Muscle of leg (tissue), 16 donors: ENCODE measurements at places on chromosomes 7 and 10. TPM values are rescaled to one million over a fixed set of nuclear protein-coding genes. Genes with fewer than 3 reads are reported as not detected.

DNA sequence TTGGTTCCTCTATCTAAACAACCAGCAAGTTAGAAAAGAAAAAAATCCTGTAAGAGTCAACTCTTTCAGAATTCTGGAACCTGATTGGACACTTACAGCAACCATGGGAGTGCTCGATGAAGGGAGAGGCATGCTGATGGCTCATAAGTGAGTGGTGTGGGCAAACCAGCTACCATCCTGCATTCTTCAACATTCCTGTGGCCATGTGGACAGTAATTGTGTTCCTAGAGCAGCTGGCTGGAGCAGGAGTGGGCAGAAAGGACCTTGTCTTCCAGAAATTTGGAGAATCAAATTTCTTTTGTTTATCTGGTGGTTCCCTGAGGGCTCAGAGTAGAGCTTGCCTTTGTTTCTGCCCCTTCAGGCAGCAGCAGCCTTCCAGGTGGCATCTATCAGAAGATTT lies 22.5 kb upstream of the MYL7 start:
- DNase-seq: no peak

GRCh38 chr10:120479506-120479905 lies 22.5 kb downstream of the PLPP4 start:
- no peak for DNase-seq

DNA sequence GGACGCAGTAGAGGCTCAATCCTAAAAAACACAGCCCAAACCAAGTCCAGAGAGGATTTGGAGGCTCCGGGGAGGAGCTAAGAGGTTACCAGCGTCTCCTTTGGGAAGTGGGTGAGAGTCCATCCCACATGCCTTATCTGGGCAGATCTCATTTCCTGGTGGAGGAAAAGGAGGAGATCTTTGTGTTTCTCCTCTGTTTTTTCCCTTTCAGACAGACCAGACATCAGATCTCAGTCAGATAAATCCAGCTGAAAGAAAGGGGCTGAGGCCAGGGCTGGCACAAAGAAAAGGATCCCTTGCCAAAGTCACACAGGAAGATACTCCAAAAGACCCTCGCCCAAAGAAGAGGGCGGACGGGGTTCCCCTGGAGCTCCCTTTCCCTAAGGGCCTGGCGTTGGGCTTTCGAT lies 58.3 kb upstream of the COMTD1 start:
- DNase-seq: peak; percentile 41

GRCh38 chr10:104255311-104255981 lies 754 bp downstream of the GSTO1 start:
- DNase-seq: peak; percentile 65

GRCh38 chr10:16816171-16816570 lies 1.1 kb downstream of the RSU1 start:
- DNase-seq: peak; percentile 20

DNA sequence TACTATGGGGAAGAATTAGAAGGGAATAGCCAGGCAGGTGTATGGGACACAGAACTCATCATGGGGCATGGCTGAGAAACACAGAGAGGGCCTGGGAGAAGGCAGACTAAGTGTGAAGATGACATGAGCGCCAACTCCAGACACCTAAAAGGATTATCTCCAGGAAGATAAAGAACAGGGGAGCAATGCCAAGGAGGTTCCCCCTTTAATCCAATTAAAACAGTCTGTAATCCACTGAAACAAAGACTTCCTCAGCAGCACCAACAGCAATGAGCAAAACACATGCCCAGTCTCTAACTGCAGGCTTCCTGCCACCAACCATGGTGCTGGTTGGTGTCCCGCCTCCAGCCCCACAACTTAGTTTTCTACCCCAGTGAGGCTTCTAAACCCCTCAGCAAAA lies 108.9 kb downstream of the GRID1 start:
- DNase-seq: no peak

- no peak for DNase-seq
Measured at GRCh38 chr7:70830426-70830825, 301.5 kb upstream of the GALNT17 start.

DNA sequence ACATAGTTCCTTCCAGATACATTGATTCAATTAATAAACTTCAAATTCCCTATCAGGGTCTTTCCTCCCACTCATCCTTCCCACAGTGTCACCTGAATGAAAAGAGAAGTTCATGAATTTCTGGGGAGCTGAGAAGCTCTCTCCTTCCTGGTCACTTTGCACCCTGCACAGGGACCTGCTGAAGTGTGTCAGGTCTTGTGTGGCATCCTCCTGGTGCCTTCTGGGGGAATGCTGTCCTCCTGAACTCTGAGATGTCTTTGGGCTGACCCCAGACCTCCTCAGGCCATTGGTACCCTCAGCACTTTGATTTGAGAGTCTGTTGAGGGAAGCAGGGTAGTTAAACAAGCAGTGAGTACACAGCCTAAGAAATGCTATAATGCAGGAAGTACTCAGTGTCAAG lies 39.5 kb upstream of the ITGA8 start:
- DNase-seq: no peak

DNA sequence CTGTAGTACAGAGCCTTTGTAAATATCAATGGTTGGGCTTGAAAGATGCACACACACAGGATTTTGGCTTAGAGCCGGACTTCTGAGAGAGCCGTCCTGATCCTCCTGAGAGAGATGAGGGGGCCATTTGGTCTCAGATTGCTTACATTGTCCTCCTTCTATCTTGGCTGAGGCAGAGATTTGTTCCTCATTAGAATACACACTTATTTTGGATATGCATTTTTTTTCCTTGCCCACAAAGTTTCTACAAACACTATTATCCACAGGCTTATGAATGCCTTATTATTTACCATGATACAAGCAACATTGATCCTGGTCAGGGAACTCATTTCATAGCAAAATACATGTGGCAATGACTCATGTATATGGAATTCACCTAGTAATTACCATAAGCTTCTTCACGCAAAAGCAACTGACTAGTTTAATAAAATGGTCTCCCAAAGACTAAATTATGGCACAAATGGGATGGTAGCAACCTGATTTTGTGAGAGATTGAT lies 175.3 kb downstream of the MDFIC start:
- peak; percentile 57 for DNase-seq

DNA sequence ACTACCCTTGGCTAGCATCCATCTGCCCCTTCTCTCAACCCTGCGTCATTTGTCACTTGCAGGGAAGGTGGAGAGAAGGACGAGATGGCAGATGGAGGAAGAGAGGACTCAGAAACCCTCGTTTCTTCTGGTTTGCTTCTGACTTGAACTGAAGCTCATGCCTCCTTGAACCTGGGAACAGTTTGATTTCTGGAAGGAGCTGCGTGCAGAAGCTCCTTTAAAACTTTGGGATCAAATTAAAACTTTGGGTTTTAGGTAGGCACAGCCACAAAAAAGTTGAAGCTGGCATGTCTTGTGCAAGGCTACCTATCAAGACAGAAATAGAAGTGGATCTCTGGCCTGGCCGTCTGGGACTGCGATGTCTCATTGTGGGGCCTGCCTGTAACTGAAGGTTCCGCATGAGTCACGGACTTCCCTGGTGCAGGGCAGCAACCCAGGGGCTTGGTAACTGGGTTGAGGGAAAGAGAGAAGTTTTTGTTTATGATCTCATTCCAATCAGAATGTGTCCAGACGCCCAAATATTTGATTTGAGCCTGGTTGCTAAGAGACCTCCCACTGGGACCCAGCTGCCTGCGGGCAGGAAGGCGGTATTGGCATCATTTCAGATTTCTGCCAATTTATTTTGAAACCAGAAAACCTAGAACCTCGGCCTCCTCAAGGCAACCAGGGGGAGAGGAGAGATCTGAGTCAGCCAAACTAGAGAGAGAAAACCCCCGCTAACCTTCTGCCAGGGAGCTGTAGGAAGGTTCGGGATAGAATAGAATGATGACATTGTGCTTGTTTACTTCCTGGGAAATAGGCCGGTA lies 15.8 kb upstream of the CAMK1D start:
- peak; percentile 57 for DNase-seq

DNA sequence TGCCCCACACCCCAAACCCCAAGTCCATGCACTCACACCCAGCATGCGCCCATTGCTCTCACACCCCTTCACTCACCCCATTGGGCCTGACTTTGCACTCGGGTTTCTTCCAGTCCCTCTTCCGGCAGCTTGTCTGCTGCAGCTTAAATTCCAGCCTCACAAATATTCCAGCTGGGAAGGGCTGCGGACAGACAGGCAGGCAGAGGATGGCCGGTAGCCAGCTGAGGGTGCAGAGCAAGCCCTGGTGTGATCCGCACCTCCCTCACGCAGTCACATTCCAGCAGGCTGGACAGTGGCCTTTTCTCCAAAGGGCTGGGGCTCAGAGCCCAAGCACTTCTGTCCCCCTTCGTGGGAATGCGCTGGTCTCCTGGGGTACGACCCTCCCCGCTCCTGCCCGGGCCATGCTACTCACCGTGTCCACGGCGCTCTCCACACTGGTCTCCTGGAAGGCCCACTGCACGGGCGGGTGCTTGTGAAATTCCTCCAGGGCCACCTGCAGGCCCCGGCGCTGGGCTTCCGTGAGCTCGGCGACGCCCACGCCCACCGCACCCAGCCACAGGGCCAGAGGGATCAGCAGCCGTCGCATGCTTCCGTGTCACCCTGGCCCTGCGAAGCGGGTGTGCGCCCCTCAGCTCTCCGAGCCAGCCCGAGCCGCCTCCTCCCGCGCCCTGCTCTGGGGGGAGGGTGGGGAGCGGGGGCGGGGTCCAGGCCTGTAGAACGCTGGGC lies 1.2 kb downstream of the RARRES2 start:
- peak; percentile 59 for DNase-seq

GRCh38 chr7:108078211-108078673 lies 51.9 kb downstream of the LAMB4 start:
- peak; percentile 69 for DNase-seq

DNA sequence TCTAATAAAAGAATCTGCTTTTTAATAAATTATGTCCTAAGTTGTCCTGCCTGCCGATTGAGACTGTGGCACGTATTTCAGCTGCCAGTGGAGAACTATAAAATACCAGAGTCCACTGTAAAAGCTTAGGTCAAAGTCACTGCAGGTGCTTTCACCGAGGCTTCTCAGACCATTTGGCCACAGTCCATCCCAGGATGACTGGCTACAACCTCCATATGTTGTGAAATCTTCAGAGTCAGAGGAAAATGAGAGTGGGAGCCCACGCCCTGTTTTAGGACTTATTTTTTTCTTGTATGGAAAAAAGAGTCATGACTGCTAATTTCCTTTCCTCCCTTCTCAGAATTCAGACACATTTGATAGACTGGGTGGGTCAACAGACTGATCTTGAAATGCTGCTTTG lies 182.9 kb downstream of the ANK3 start:
- no peak for DNase-seq

DNA sequence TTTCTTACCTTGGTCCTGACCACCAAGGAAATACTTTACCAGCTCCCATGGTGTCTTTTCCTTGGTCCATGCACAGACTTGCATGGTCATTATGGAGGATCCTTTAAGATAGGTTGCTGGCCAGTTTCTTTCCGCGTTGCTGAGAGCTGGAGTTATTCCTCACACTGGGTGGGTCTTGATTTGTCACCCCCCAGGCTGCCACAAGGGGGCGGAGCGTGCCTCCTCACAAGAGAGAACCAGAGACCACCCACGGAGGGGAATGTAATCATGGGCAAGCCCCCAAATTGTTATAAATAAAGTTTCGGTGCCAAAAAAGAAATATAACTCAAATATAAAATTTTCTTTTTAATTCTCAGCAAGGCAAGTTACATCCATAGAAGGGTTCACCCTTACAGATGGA lies 10.5 kb upstream of the TRIM24 start:
- DNase-seq: no peak

DNA sequence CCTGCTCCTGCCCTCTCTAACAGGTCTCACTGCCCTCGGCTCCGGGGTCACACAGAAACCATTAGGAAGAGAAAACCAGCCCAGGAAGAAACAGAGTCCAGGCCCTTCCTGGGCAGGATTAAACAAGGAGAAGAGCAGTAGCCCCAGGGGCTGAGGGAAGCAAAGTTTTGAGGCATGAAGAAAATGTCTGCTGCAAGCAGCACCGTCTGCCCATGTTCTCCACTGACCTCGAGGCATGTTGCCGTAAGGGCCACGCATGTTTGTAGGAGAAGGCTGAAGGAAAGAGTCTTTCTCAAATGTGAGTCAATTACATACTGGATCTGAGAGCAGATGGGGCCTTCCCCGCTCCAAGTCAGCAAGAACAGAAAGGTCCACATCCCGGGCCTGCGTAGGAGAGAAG lies 4.2 kb downstream of the ZNF746 start:
- no peak for DNase-seq

- DNase-seq: peak; percentile 69
Measured at GRCh38 chr7:1694611-1695511, 24.8 kb downstream of the ELFN1 start.

- peak; percentile 93 for DNase-seq
Measured at GRCh38 chr10:13990392-13990805, 340.3 kb downstream of the FRMD4A start.

DNA sequence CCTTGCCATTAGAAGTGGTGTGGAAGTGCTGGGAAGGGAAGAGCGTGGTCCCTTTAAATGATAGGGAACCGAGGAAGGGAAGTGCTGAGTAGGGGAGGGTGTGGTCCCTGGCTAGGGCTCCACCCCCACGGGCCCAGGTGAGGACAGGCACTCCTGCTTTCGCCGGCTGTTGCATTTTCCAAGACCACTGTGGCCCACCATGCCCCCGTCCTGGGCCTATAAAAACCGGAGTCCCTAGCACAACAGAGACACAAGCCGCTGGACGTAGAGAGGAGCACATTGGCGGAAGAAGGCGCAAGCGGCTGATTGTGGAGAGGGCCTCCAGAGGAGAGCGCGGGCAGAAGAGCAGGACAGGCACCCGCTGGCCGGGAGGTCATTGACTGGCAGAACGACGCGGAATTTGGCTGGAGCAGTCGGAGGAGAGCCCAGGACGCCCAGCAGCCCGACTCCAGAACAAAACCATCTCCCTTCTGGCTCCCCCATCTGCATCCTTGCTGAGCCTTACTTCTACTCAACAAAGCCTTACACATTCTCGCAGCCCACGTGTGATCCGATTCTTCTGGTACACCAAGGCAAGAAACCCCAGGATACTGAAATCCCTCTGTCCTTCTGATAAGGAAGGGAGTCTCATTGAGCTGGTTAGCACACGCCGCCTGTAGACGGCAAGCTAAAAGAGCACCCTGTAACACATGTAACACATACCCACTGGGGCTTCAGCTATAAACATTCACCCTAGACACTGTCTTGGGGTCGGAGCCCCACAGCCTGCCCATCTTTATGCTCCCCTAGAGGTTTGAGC lies 146.2 kb upstream of the LYZL1 start:
- no peak for DNase-seq

- DNase-seq: no peak
Measured at GRCh38 chr10:128116851-128117615, 9.2 kb downstream of the MKI67 start.

DNA sequence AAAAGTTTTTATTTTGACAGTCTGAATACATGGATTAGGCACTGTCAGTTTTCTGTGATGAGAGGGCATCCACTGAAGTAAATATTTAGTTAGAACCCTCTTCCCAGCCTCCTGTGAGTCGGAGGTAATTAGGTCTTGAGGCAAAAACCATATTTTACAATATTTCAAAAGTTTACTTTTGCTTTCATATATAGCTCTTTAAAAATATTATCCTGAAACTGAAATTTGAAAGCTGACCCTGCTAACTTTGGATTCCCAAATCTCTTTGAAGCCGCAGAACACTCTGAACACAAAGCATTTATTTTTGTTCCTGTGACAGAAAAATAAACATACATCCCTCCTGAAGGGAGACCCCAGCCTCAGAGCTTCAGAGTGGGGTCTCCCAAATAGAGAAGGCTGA lies 317.4 kb downstream of the KIF20B start:
- DNase-seq: no peak

HYCC1 gene
- total RNA-seq: 26.2 TPM

SHH gene
- total RNA-seq: under 0.01 TPM

SLC25A40 gene
- 9.6 TPM for total RNA-seq

SYCE1 gene
- 0.13 TPM for total RNA-seq

RTKN2 gene
- total RNA-seq: 2.4 TPM

IDI2 gene
- total RNA-seq: not detected

COBL gene
- 60.6 TPM for total RNA-seq

GOLGA7B gene
- total RNA-seq: 0.04 TPM

MRPL43 gene
- total RNA-seq: 61.0 TPM
